ENCODE measurements at places on chromosomes 6 and 20.

GRCh38 chr20:60024245-60024644 is 66.0 kb downstream of the CDH26 start:
- DNase-seq: no peak

DNA sequence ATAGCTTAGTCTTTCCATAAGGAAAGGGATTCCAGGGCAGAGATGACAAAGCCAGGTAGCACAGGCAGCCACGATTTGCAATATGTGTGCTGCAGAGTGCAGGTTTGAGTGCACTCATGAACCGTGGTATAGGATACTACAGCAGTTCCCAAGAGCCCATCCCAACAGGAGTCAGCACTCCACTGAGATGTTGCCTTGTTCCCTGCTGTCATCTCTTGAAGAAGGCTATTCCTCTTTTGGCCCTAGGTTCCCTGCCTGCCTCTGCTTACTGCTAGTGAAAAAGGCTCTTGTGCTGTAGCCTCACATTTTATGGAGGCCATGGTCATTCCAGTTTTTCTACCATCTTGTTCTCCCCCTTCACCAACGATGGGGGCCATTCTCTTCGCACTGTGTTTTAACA is 40.2 kb downstream of the RALY start:
- DNase-seq: no peak

DNA sequence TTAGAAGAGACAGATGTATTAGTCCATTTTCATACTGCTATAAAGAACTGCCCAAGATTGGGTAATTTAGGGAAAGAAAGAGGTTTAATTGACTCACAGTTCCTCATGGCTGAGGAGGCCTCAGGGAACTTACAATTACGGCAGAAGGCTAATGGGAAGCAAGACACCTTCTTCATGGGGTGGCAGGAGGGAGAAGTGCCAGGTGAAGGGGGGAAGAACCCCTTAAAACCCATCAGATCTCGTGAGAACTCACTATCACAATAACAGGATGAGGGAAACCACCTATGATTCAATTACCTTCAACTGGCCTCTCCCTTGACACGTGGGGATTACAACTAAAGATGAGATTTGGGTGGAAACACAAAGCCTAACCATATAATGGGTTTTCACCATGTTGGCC is 28.9 kb upstream of the PNRC1 start:
- no peak for DNase-seq

DNA sequence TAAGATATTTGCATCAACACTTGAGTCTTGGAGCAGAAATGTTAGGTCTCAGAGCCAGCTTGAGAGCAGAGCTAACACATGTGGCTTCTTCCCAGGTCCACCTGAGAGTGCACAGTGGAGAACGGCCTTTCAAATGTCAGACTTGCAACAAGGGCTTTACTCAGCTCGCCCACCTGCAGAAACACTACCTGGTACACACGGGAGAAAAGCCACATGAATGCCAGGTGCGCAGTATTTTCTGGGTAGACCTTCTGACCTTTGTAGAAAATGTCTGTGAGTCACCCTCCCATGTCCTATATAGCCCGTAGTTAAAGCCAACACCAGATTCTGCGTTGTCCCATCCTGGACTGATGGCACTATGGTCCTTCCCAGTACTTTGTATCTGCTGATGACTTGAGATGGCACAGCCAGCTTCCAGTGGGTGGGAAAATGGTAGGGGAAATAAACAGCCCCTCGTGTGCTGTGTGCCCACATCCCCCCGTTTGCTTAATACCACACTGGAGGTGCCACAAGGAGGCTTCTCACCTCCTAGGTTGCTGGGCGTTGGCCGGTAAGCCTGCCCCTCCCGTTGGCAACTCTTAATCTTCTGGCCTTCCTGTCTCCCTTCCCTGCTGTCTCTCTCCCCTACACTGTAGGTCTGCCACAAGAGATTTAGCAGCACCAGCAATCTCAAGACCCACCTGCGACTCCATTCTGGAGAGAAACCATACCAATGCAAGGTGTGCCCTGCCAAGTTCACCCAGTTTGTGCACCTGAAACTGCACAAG is 20.3 kb downstream of the PRDM1 start:
- DNase-seq: no peak

GRCh38 chr6:28982476-28983266 is 22.4 kb downstream of the ZNF311 start:
- DNase-seq: no peak

DNA sequence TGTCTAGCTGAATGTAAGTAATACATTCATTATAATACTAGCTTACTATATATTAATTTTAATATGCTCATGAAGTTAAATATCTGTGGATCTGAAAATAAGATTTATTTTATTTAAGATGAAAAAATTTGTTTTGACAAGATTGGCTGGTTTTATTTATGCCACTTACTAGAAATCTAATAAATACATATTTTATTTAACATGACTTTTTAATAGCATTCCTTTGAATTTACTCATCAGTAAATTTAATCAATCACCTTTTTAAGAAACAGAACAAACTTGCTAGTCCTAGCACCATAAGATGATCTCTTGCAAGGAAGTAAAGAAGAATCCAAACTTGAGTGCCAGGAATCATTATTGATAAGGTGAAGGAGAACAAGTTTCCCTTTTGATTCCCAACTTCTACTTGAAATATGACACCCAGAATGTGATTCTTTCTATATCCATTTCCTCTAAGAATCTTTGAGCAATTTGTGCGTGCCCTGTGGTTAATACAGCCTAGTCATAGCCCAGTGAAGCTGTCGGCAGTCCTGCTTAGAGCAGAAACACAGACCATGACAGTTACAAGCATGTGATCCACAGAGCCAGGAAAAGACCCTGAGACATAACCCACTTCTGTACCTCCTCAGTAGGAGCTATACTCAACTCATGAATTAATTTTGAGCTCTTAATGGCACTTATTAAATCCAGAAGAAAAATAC is 282.3 kb upstream of the QKI start:
- no peak for DNase-seq

- DNase-seq: no peak
Observed at GRCh38 chr6:129663531-129663930, 46.4 kb downstream of the ARHGAP18 start.

DNA sequence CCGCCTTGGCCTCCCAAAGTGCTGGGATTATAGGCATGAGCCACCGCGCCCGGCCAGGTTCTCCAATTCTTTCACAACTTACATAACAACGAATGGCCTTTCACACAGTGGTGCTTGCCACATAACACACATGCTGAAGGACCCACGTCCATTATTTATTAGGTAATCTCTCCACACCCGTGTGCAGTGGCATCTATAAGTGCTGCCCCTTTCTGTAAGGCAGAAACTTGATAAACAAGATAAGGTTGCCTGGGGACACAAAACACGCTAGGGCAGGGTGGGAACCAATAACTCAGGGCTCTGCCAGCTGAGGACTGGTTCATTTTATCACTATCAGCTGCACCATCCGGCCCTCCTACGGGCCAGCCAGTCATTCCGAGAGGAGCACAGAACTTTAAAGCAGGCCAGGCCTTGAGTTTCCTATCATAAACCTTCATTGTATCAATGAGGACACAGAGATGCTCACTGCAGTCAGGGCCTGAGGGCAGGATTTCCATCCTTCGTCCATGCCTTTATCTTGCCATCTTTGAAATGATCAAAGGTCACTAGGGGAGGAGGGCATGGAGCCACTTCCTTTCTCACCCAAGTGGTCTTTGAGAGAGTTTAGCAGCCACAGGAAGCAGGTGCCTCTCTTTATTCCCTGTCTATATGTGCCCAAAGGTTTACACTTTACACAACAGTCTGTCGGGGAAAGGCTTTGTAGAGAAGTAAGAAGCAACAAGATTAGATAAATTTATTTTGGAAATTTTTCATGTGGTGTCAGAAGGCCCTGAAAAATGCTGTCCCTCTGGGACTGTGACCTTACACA is 37.6 kb downstream of the GPLD1 start:
- DNase-seq: no peak
